Activated T-cell treated with anti-CD3 and anti-CD28 coated beads, Interleukin-2, amount 50 U/mL, for 4 hours (primary cell): ENCODE measurements at places on chromosomes 12 and 14.

GRCh38 chr14:24278424-24278823 is 7.0 kb upstream of the RABGGTA start:
- no peak for DNase-seq

- no peak for DNase-seq
Observed at GRCh38 chr14:56953884-56954283, 143.6 kb upstream of the OTX2 start.

DNA sequence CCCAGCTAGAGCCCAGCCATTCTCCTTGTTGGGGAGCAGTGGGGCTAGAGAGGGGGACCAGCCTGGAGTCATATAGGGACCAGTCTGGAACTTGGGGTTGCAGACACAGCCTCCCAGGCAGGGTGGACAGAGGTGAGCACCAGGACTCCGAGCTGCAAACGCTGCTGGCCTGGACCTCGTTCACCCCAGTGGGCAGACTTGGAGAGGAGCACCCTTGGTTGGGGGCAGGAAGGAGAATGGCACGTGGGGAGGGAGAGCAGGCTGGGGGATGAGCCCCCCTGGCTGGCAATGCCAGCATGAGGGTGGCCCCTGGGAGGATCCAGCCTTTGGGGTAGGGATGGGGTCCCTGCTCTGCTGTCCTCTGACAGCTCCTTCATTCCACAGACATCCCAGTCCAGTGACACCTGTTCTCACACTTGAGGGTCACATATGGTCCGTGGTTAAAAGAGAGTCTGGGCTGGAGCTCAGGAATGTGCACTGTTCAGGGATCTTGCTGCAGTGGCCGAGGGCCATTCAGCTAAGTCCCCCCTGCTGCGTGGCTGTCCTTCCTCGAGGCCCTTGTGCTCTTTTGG is 2.8 kb downstream of the LBHD2 start:
- DNase-seq = no peak

DNA sequence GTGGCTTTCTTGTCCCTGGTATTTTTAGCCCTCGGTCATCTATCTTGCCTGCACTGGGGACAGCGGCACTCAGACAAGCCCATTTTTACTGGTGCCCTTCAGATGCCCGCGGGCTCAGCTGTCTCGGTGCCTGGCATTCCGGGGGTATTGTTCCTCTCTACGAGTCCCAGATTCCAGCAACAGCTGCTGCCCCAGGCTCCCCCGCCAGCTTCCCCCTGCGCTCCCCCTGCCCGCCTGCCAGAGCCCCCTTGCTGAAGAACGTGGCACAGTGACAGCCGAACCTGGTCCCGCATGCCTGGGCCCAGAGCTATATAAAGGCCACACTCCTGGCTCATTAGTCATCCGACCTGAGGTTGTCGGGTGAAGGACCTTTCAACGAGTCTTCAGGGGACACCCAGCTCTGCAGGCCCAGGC is 10.9 kb upstream of the MYL2 start:
- DNase-seq = no peak

DNA sequence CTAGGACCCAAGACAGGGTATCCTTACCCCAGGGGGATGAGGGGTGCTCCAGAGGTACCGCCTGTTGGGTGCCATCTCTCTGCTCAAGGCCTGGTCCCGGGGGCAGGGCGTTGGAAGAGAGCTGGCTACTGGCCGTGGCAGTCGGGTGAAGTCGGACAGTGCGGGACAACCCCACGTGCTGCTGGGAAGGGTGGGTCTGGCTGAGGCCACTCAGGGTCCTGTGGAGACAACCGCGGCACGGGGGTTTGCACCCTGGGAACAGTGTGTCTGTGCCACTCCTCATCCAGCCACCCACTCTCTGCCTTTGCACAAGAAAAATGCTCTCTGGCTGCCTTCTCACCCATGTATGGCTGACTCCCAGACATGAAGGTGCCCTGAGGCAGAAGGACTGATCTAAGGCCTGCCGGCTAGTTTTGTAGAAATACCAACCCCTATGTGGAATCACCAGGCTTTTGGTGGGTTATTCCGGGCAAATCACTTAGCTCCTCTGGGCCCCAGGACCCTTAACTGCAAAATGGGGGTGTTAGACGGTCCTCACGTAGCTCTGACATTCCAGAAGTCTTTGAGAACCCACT is 56.5 kb downstream of the LTBP2 start:
- DNase-seq = no peak

DNA sequence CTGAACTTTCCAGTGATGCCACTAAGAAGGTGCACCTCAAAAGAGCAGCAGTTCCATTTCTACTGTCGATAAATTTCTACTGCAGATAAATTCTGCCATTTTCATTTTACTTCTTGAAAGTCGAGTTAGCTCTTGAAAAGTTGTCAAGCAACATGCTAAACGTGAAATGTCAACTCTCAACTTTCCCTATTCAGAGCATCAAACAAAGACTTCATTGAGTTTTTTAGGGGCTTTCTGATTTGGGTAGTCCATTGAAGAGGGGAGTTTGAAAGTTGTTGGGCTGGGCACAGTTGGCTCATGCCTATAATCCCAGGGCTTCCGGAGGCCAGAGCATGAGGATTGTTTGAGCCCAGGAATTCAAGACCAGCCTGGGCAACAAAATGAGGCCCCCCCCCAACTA is 59.4 kb upstream of the SYNE2 start:
- DNase-seq = no peak

DNA sequence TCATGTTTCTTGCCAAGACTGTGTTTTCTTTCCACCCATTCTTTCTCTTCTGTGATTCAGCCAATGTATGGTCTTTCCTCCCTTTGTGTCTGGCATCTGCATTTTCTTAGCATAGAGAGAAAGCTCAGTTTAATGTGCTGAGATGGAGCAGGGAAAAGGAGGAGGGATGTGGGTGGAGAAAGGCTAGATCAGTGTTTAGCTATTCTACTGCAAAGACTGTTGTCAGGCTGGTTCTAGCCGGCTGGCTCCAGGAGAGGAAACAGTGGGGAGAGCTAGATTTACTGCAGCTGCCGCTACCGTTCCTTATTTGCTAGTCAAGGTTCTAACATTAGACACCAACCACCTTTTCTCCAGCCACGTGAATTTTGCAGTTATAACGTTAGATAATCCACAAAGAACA is 5.2 kb upstream of the RIMKLB start:
- no peak for DNase-seq

DNA sequence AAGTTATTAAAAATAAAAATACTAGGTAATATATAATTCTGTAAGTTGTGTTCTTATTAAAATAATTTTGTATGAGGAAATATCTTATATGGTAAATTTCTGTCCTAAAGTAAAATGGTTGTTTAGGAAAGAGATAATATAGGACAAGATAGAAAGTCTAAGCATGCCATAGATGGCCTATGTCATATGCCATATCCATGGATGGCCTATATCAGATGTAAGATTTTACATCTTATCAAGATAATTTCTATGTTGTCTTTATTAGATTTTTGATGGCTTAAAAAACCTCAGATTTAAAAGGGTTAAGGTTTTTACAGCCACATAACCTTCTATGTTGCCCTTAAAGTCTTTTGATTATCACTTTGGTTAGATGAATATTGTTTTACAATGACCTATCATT is 52.6 kb downstream of the CATSPERB start:
- no peak for DNase-seq

DNA sequence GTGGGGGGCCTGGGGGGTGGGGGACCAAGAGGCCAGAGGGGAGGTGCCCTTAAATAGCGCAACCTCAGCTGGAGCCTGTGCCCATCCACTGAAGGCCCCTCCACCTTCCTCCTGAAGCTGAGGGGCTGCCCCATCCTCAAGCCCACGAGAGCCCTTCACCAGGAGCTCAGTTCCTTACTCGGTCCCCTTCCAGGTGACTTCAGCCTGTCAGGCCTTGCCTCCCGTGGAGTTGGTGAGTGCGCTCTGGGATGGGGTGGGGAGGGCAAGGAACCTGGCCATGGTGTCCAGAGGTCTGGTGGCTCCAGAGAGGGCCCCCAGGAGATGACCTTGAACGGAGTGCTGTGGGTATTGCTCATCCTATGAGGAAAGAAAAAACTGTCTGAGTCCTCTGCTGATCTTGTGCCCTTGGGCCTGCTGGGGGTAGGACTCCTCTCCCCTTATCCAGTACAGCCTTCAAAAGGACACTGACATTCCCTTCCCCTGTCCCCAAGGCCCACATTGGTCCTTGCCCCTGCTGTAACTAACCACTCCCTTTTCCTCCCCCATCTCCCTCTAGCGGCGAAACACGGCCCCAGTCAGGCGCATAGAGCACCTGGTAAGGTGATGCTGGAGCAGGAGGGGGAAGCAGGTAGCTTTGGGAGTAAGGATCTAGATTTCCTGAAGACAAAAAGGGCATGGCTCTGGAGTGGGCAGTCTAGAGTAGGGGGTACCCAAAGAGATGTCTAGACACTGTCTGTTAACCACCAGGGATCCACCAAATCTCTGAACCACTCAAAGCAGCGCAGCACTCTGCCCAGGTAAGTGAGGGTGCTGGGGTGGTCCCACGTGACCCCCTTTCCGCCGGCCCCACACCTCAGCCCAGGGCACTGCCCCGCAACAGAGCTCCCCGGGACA is 3.6 kb downstream of the TNS2 start:
- DNase-seq = peak; percentile 56

DNA sequence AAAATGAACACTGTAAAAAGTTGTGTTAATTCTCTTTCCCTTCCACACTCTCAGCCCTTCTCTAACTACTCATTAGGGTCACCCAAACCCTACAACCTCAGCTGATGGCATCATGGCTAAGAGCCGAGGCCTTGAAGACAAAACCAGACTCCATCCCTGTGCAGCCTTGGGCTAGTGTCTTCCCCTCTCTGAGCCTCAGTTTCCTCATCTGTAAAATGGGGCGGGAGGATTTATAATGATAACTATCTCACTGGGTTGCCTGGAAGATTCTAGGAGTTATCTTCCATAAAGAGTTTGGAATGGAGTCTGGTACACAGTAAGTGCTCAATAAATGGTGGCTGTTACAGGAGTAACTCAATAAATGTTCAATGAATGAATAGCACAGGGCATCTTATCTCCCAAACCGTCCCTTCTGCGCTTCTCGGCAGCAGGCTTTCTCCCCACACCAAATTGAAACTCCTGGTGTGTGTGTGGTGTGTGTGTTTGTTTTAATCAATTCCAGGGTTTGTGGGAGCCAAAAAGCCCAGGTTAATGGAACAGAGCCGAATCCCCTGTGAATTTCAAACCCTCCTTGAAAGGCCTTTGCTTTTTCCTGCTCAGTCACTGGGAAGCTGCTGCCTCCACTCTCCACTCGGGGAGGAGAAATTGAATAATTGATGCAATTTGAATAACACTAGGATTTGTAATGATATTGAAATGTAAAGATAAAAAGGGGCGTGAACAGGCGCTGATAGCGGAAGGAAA is 61.2 kb upstream of the FAM222A start:
- DNase-seq = no peak

DNA sequence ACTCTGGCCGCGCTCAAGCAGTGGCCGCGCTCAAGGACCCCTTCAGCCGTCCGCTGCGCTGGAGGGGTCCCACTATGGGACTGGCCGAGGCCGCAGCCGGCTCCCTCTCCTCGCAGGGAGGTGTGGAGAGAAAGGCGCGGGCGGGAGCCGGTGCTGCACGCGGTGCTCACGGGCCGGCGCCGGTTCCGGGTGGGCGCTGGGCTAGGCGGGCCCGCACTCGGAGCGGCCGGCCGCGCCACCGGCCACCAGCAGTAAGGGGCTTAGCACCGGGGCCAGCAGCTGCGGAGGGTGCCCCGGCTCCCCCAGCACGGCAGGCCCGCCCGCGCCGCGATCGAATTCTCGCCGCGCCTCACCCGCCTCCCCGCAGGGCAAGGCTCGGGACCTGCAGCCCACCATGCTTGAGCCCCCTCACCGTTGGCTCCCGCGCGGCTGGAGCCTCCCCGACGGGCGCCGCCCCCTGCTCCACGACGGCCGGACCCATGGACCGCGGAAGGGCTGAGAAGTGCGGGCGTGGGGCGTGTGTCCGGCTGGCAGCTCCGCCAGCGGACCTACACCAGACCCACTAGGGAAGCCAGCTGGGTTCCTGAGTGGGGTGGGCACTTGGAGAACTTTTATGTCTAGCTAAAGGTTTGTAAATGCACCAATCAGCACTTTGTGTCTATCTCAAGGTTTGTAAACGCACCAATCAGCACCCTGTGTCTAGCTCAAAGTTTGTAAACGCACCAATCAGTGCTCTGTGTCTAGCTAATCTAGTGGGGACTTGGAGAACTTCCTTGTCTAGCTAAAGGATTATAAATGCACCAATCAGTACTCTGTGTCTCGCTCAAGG is 49.5 kb downstream of the KLHL28 start:
- DNase-seq = no peak

- no peak for DNase-seq
Observed at GRCh38 chr14:21039585-21040369, 2.4 kb upstream of the RNASE7 start.

GRCh38 chr12:21340403-21340802 is 5.7 kb upstream of the SLCO1A2 start:
- DNase-seq = no peak

GRCh38 chr14:30657606-30658163 is 35.6 kb downstream of the SCFD1 start:
- DNase-seq = no peak

DNA sequence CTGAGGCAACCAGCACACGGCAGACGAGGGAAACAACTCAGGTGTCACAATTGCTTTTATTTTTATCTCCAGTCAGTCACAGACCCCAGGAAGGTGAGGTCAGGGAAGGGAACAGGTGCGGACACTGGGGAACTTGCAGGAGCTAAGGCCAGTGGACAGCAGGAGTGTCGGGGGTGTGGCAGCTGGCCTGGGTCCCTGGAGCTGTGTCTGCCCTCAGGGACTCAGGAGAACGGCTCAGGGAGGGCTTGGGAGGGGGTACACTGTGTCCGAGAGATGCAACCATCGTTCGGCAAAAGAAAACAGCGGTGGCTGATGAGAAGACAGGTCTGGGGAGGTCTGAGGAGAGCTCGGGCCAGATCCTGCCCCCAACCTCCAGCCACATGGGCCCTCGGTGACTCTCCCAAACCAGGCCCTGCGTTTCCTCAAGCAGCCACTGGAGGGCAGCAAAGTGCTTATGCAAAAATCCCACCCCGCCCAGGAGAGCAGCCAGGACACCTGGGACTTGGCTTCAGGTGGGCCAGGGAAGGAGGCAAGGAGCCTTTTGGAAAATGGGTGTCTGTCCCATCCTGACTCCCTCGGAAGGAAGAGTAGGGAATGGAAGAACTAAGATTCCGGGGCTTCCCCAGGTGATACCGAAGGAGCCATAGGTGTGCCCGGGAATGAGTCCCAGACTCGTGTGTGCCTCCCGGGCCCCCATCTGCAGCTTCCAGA is 24.1 kb upstream of the BCDIN3D start:
- DNase-seq = peak; percentile 74

- no peak for DNase-seq
Observed at GRCh38 chr12:76249501-76249900, 98.7 kb downstream of the BBS10 start.

DNA sequence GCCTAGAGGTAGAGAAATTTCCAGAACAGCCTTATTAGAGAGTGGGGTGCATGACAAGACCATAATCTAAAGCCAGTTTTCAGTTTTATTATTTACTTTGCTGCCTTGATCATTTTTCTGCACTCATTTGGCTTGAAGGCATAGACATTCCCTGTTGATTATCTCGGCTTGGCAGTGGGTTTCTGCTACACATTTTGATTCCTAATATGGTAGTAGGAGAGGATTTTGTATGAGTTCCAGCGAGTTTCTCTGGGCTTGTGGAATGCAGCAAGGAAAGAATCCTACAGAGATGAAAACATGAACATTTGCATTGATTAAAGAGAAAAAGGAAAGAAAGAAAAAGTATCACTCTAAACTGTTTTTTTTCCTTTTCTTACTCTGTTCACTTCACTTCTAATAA is 281.2 kb downstream of the PAWR start:
- DNase-seq = no peak

GRCh38 chr12:68428724-68429501 is 96.8 kb upstream of the MDM1 start:
- DNase-seq = no peak

GRCh38 chr14:50067723-50068495 is 48.5 kb downstream of the VCPKMT start:
- DNase-seq = no peak

- no peak for DNase-seq
Observed at GRCh38 chr14:64704143-64704742, at the start of gene PLEKHG3. Gene PLEKHG3, plus strand, starts transcription at chr14:64704424. Its CDS starts 23,208 bp downstream, at chr14:64727632.
